Right kidney (tissue), 9 donors: ENCODE measurements at places on chromosomes 2 and 18.

- DNase-seq, result no peak
Measured at GRCh38 chr18:43932140-43932539, 654.9 kb upstream of the SYT4 start.

- no peak for DNase-seq
Measured at GRCh38 chr18:23703987-23704384, 14.7 kb downstream of the LAMA3 start.

- no peak for DNase-seq
Measured at GRCh38 chr18:38077229-38077628, 511.6 kb upstream of the CELF4 start.

DNA sequence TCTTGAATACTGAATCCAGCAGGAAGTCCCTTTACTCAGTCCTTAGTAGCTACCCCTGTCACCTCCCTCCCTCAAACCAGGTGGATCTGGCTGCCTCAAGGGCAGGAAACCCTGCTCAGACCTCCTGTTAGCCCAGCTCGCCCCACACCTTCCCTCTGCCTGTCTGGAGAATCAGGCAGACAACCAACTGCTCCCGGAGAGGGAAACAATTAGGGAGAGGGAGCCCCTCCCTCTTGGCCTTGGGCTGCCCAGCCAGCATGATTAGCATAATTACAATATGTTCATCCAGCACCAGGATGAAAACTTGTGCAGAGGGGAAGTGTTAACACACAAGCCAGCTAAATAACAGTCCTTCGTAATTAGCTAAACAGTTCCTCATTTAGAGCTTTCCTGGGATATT, 185.5 kb downstream of the C1D start:
- no peak for DNase-seq

GRCh38 chr2:226679389-226680065, 120.1 kb downstream of the IRS1 start:
- DNase-seq, result no peak

- no peak for DNase-seq
Measured at GRCh38 chr2:72115110-72116080, 32.3 kb downstream of the CYP26B1 start.

- DNase-seq, result no peak
Measured at GRCh38 chr2:19861813-19862212, 40.0 kb downstream of the TTC32 start.

GRCh38 chr18:51321696-51322095, 124.2 kb upstream of the MEX3C start:
- DNase-seq, result no peak

- DNase-seq, result no peak
Measured at GRCh38 chr18:46393230-46393629, 263.8 kb downstream of the LOXHD1 start.

- no peak for DNase-seq
Measured at GRCh38 chr18:51250006-51250405, 52.5 kb upstream of the MEX3C start.
